ENCODE measurements at places on chromosomes 2 and 18.

DNA sequence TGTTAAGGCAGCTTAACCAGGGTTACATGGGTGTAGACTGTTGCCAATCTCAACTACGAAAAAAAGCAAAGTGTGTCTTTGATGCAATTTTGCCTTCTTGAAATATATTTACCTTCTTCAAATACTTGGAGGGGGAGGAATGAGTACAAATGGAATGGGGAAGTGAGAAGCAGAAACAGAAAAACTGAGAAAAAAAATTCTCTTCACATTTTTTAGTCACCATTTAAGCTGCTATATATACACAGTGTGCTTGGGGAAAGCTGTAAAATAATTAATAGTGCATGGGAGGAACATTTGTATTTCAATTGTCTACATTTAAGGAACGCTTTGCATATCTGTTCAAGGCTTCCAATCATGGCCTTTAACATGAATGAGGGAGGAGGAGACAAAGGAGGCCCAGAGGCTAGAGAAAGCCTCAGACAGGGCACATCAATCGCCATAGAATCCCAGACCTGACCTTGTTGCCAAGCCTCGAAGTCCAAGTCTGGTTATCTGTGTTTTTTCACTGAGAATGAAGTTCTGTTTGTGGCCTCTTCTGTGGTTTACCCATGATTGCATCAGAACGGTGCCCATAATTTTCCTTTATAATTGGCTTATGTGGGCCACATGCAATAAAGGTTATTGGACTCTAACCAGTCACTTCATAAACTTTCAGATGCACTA is 158.6 kb downstream of the PIK3C3 start:
- no peak for DNase-seq

DNA sequence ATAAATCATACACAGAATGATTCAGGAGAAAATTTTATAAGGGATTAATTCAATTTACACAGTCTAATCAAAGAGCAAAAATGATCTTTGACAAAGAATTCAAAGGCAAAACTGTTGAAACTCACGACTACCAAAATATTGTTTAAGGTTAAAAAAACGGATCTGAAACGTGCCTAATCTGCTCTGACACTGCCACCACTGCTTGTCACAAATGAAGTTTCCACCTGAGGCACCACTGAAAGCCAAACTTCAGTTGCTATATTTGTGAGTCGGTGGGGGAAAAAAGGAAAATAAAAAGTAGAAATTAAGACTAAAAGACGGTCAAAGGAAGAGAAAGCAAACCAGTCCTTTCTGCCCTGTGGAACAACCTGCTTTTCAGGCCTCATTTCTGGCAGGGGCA is 140.6 kb upstream of the DNMT3A start:
- DNase-seq: no peak

GRCh38 chr18:32368170-32368569 is 102.5 kb downstream of the GAREM1 start:
- DNase-seq: no peak

- DNase-seq: no peak
Observed at GRCh38 chr2:100784681-100785080, 35.3 kb upstream of the NPAS2 start.

DNA sequence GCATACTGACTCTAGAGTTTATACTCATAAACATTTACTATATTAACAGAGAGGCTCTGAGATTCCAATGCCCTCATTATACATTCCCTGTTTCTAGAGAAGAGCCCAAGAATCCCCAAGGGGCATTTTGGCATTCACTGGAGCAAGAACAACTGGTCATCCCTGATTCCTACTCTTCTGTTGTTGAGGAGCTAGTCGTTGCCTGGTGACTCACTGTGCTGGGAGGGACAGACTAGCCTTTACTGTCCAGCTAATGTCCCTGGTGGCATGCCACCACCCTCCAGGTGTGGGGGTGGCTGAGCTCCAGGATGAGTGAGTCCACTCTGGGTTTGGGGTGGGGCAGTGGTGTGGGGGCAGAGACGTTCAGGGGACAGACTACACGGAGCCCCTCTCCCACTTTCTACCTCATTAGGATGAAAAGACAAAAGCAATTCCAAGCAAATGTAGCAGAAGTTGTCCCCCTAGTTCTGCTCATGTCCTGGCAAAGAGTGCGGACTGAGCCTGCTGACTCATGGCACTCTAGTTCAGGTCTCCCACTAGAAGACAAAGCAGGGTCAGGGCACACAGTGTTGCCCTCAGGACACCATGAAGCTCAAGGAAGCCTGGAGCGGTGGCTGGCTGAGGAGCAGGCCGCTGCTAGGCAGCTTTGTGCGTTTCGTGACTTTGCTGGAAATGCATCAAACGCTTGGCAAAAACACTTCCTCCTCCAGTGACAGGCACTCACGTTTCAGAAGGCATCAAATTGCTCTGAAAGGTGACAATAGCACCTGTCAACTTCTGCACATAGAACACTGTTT is 49.4 kb downstream of the RHOB start:
- DNase-seq: no peak

- DNase-seq: no peak
Observed at GRCh38 chr2:24891201-24891600, 28.8 kb downstream of the ADCY3 start.

GRCh38 chr2:208794288-208794975 is 387.8 kb downstream of the PTH2R start:
- DNase-seq: no peak
